ENCODE measurements at places on chromosomes 12 and 14.

DNA sequence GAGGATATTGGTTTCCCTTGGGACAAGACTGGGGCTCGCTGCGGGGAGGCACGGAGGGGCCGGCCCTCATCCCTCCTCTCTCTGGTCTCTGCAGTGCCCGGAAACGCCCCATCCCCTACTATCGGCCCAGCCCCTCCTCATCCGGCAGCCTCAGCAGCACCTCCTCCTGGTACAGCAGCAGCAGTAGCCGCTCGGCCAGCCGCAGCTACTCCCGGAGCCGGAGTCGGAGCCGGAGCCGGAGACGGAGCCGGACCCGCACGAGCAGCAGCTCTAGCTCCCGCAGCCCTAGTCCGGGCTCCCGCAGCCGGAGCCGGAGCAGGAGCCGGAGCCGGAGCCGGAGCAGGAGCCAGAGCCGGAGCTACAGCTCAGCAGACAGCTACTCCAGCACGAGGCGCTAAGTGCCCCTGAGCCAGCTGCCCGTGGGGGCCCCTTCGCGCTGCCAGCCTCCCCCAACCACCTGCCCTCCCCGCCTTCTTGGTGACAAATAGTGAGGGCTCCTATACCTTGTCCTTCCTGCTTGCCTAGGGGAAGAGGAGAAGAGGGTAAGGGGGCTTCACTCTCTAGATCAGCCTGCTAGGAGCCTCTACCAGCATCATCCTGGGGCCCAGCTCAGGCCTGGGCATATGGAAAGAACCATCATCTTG is 22.2 kb upstream of the HSPB8 start:
- no peak for DNase-seq

DNA sequence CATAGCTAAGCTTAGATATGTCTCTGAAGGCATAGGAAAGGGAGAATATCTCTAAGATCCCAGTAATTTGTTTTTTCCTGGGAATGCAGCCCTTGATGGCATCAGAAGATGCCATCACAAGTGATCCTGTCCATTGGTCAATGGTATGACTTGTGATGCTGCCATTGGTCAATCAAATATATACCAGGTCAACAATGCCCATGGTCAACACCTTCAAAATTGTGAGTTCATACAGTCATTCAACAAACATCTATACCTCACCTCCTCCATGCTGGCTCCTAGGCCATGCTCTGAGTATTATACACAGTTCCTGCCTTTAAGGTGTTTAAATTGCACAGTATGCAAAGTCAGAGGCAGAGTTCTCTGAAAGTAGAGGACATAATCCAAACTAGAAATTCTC is 19.3 kb upstream of the IL22 start:
- DNase-seq = no peak

DNA sequence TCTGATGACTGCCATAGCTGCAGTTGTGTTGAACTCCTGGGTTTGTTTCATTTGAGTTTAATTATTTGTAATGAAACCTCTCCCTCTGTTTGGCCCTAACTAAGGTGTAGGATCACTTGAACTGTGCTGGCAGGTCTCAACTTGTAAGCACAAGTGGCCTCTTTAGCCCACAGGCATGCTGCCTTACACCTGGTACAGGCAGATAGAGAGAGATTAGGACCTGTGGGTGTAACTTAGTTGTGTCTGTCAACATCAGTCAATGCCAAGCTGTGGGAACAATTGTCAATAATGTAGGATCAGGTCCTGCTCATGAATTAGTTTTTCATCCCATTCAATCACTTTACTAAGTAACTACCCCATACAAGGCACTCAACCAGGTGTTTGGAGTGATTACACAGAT is 263.0 kb upstream of the G2E3 start:
- no peak for DNase-seq

DNA sequence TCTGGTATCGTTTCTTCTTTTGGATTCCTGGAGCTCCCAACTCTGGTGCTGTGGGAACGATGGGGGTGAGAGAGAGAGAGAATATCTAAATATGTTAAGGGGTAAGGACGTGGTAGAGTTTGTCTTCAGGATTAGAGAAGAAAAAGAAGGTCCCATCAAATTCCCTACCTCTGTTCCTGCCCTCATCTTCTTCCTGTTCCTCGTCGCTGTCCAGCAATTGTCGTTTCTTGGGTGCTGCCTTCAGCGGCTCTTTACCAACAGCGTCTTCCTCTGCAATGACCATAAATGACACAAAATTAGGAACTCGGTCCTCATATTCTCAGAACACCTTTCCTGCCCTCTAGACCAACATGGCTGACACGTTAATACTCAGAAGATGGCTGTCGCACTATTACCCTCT is 31.5 kb downstream of the TIMELESS start:
- DNase-seq = no peak

GRCh38 chr14:90111895-90112534 is 50.2 kb downstream of the KCNK13 start:
- no peak for DNase-seq

Measured in NCI-H1092 (cell line).